ENCODE measurements at places on chromosomes 2 and 18.

GRCh38 chr2:42223067-42223854 is 54.1 kb downstream of the EML4 start:
- no peak for DNase-seq

- DNase-seq = no peak
Observed at GRCh38 chr2:200184748-200185627, 121.5 kb upstream of the SPATS2L start.

- no peak for DNase-seq
Observed at GRCh38 chr18:74825460-74825859, 227.8 kb downstream of the ZNF407 start.

DNA sequence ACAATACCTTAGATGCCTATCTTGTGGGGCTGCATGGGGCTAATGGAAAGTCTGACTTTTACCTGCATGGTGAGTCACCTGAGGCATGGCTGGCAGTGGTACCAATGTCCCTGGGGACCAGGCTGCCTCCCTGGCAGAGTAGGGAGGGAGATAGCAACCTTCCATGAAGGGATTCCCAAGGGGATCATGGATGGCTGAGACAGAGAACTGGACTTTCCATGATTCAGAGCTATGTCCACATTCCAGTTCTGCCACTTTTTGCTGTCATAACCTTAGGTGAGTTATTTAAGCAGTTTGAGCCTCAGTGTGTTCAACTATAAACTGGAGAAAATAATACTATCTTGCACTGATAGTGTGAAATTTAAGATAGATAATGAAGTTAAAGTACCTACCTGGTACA is 178.6 kb downstream of the SETBP1 start:
- no peak for DNase-seq

DNA sequence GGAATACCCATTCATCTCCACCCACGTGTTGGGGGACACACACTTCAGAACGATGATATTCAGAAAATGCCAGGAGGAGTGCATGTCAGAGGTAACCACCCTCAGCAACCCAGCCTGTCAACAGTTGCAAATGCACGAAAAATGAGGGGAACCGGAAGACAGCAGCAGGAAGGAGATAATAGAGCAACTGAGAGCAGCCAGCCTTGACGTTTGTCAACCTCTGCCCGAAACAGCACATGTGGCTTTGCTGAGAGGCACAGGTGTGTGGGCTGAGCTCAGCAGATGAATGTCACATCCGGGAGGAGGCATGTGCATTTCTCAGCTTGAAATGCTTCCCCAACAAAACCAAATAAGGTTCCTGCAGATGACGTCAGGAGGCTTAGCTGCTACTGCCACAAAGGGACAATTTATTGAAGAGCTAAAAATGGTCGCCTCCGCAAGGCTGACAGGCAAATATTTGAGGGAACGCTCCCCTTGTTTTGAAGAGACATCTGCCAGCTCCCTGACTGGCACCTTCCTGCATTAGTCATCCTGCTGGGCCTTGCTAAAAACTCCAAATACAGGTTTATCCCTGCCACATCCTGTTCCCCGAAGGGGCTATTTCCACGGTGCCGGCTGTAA is 419.0 kb downstream of the NBAS start:
- DNase-seq = peak; percentile 58

DNA sequence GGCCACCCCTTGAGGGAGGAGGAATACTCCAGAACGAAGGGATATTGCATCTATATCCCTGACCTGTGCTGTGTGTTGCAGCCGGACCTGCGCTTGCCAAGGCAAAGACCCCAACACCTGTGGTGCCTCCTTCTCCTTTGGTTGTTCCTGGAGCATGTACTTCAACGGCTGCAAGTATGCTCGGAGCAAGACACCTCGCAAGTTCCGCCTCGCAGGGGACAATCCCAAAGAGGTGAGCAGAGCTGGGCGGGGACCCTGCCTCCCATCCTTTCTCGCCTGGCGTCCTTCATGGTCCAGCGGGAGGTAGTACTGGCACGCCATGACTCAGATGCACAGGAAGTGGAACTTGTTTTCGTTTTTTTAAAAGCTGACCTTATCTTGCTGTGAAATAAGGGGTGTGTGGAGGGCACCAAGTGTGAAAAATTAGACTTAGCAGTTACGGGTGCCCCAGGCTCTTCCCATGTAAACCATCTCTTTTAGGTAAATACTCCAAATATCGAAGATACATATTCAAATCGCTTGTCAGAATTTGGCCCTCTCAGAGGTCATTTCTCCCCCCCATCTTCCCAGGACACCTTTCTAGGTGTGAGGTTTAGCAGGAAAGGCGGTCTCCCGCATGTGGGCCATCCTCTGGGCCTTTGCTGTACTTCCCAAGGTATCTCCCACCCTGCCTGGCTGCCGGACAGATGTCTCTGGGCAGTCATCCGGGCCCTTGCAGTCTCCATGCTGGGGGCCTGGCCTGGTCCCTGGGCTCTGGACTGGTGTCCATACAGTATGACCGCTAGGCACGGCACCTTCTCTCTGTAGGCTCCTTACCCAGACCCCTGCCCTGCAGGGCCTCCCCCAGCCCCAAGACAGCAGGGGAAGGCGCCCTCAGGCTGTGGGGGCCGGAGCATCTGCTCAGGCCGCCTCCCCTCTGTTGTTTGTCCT is 57.6 kb downstream of the BOLA3 start:
- no peak for DNase-seq

GRCh38 chr2:160210599-160211138 is 10.6 kb upstream of the ITGB6 start:
- peak; percentile 37 for DNase-seq

DNA sequence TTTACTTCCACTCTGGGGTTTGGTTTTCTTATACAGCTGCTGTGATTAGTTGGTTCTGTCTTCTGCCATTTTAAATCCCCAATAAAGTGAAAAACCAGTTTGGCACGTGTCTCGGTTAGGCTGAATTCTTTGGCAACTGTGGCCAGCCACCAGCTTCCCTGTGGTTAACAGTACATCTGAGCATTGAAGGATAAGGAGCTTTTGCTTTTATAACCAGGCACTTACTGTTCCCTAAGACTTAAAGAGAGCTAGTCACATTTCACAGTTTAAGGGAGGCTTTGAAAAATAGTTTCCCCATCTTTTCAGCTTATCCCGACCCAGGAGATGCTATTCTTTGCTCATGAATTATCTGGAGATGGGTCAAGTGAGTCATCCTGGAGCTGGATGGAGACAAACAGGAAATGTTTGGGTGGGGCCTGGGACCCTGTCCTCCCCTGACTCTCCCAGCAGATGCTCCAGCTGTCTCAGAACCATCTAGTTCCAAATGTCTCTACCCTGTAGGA is 57.3 kb upstream of the EML6 start:
- no peak for DNase-seq

DNA sequence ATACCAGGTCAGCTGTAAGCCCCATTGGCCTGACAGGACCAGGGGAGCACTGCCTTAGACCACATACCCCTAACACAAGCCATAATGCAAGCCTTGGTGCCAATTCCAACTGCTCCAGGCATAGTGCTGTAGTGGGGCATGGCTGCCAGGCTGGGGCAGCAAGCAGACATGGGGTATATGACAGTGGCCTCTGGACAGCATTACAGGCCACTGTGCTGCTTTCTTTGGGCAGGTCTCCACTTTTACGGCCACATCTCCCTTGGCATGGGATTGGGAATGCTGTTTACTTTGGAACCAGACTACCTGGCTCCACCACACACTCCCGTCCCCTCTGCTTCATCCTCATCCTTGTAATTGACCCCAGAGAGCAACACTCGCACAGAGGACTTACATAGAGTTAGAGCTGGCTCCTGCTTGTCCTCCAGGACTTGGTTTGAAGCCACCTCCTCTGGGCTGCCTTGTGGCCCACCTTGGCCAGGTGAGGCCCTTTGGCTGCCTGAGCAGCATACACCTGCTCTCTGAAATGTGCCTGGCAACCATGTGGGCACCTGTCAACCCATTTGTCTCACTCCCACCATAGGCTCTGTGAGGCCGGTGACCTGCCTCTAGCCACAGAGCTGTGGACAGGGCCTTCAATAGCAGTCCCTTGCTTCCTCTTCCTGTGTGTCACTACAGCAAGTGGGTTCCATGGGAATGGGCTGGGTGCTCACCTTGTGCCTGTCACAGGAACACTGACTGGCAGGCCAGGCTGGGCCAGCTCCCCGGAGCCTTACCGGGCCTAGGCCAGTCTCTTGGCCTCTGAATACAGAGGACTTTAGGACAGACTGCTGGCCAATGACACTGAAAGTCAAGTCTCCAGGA is 262.6 kb upstream of the HS6ST1 start:
- no peak for DNase-seq

DNA sequence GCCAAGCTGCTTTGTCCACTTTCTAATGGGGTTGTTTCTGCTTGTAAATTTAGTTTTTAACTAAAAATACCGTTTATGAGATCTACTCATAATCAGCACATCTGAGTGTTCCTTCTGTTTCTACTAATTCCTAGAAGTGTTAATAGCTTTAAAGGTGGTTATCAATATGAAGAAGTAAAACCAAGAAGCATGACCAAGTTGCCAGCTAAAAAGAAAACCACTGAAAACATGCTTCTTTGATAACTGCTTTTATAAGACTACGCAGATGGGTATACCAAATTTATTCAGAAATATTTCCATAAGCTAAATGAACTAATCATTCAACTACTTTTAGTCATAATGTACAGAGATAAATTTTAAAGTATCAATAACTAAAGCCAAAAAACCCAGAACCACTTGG is 101.8 kb downstream of the C2orf74 start:
- no peak for DNase-seq

GRCh38 chr2:166388481-166389070 is 12.8 kb upstream of the SCN9A start:
- DNase-seq = no peak

- no peak for DNase-seq
Observed at GRCh38 chr18:45248240-45248903, 366.9 kb upstream of the SLC14A2 start.

- DNase-seq = no peak
Observed at GRCh38 chr2:20348542-20348941, 2.1 kb downstream of the PUM2 start.

DNA sequence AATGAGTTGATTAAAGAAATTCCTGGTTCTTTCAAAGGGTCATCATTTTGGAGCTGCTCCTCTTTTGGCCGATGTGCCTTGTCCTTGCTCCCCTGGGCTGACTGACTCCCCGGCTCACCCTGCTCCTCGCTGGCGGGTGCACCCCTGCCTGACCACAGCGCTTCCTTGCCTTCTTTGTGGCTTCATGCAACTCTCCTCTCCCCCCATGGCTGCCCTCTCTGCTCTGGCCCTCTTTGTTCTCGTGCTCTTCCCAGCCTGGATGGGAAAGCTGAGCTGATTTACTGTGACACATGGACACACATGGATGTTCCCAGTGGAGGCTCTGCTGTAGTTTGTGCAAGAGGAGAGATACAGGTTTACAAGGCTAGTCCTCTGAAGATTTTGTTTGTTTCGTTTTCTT is 234.6 kb downstream of the HAUS1 start:
- no peak for DNase-seq

All from activated CD4-positive, CD25-positive, alpha-beta regulatory T cell treated with anti-CD3 and anti-CD28 coated beads, Interleukin-2, amount 50 U/mL, for 16 hours (primary cell).